ENCODE measurements at places on chromosomes 4 and X. TPM values are rescaled to one million over a fixed set of nuclear protein-coding genes. Genes with fewer than 3 reads are reported as not detected.

The MAP7D2 gene
- 0.14 TPM for polyA plus RNA-seq

The KIAA1210 gene
- polyA plus RNA-seq, result not detected

The RBMXL3 gene
- polyA plus RNA-seq, result not detected

The C4orf50 gene
- polyA plus RNA-seq, result 0.02 TPM

The ARHGAP6 gene
- not detected for polyA plus RNA-seq

The TLR1 gene
- 19.2 TPM for polyA plus RNA-seq

The MAGEA2B gene
- not detected for polyA plus RNA-seq

The SLC38A5 gene
- polyA plus RNA-seq, result 34.0 TPM

The RPL34 gene
- polyA plus RNA-seq, result 4,917 TPM

The AFF2 gene
- not detected for polyA plus RNA-seq

The AFM gene
- polyA plus RNA-seq, result not detected

The ADH1A gene
- polyA plus RNA-seq, result not detected

The NEXMIF gene
- polyA plus RNA-seq, result 0.50 TPM

Data from CD4-positive, alpha-beta memory T cell (primary cell).